ENCODE measurements at places on chromosomes 6 and 20. TPM values are rescaled to one million over a fixed set of nuclear protein-coding genes. Genes with fewer than 3 reads are reported as not detected.

DACT2 gene
- not detected for total RNA-seq

TNFRSF6B gene
- 12.3 TPM for total RNA-seq

SUMO4 gene
- 1.6 TPM for total RNA-seq

SLPI gene
- 273 TPM for total RNA-seq

TM9SF4 gene
- 52.3 TPM for total RNA-seq

All from MCF 10A (cell line).